ENCODE measurements at places on chromosomes 16 and 17. TPM values are rescaled to one million over a fixed set of nuclear protein-coding genes. Genes with fewer than 3 reads are reported as not detected.

DNA sequence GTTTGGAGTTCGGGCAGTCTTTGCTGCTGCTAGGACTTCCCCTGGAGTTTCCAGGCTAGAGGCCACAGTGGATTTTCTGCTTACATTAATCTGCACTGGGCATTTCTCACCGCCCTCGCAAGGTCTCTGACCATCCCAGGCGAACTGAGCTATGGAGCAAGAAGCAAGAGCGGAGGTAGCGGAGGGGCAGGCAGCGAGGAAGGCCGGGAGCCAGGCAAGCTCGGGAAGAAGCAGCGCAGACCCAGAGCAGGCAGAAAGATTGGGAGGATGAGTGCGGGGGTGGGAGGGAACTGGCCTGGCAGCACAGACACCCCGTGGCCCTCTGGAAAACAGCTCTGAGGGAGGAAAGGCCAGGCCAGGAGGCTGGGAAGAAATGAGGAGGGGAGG lies 3.8 kb downstream of the COTL1 start:
- H3K4me3 ChIP-seq = peak overlapping the region; percentile 99
- H3K27ac ChIP-seq = peak overlapping the region; percentile 78
- peaks cover 4% of the 10 kb centered on the region for H3K27me3 ChIP-seq
- peaks cover 75% of the 10 kb centered on the region for H3K36me3 ChIP-seq
- no peak for DNase-seq

- H3K4me3 ChIP-seq = no peak overlapping the region
- H3K36me3 ChIP-seq = no peaks in the 10 kb centered on the region
- H3K27ac ChIP-seq = no peak overlapping the region
- H3K27me3 ChIP-seq = no peaks in the 10 kb centered on the region
- H3K4me1 ChIP-seq = no peaks in the 10 kb centered on the region
Measured at GRCh38 chr16:13098536-13098935, 197.1 kb downstream of the SHISA9 start.

GRCh38 chr16:10522966-10523365 lies 57.4 kb downstream of the EMP2 start:
- H3K4me3 ChIP-seq = no peak overlapping the region
- H3K27me3 ChIP-seq = peaks cover 2% of the 10 kb centered on the region
- no peak overlapping the region for H3K27ac ChIP-seq
- H3K4me1 ChIP-seq = peaks cover 2% of the 10 kb centered on the region

DNA sequence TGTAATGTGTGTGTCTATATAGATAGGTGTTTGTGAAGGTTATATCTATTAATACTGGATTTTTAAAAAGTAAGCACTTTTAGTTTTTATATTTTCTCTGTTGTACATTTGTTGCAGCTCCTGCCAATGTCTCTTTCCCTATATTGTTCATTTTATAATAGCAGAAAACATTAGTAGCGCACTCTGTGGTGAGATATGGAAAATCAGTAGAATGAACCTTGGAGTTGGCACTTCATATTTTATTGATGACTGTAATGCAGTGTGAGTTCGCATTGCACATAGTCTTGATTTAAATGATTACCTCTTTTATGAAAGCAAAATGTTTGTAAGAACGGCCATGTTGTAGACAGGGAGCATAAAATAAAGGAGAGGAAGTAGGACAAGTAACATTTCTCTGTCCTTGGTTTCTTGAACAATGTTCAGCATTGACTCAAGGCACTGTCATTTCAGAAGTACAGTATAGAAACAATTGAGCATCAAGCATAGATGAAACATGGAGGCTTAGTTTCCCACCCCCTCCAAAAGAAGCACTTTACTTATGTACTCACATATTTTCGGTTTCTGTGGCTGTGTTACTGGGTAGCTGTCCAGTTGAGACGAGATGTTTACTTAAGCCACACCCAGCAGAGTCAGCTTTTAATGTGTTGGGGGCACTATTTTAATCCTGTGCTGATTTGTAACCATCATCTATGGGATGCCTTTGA lies 74.0 kb downstream of the TANC2 start:
- no peaks in the 10 kb centered on the region for H3K36me3 ChIP-seq
- H3K27me3 ChIP-seq = no peaks in the 10 kb centered on the region
- no peak overlapping the region for H3K4me3 ChIP-seq
- peaks cover 12% of the 10 kb centered on the region for H3K4me1 ChIP-seq

Gene TP53TG3F
- not detected for total RNA-seq

- H3K27ac ChIP-seq = peak overlapping the region; percentile 94
- H3K36me3 ChIP-seq = peaks cover 81% of the 10 kb centered on the region
- DNase-seq = no peak
Measured at GRCh38 chr17:31307640-31308039, 6.2 kb downstream of the EVI2B start.

DNA sequence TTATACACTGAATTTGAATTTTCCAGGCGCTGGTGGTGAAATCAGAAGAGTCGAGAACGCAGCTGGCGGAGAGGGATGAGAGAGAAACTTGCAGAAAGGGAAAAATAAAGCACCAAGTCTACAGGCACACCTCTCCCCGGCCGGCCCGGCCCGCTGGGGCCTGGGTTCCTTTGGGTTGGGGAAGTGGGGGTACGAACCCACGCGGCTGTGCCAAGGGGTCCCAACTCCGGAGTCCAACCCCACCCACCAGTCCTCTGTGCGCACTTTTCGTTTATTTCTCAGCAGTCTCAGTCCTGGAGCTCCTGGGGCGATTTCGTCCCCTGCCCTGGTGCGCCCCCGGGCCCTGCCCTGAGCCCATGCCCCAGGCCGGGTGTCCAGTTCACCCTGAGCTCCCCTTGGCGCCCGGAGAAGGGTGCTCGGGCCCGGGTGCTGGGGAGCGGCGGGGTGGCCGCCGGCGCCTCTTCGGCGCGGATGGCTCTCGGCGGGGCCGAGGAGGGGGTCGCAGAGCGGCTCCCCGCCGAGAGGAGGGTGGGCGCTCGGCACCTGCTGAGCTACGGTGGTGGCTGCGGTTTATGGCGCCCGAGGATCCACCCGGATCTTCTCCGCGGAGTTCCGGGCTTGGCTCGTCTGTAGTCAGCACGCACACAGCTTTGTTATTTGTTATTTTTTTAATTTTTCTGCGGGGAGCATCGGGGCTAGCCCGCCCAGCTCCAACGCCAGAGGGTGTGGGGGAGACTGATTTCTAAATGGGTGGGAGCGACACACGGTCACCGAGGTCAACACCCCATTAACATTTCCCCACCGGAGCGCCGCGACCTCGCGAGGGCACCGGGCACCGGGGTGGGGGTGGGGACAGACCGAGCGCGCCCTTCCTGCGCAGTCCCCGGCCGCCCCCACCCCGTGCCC lies 15.7 kb upstream of the CBX8 start:
- peaks cover 26% of the 10 kb centered on the region for H3K4me1 ChIP-seq
- peak overlapping the region; percentile 41 for H3K4me3 ChIP-seq
- H3K27me3 ChIP-seq = peaks cover 63% of the 10 kb centered on the region
- H3K36me3 ChIP-seq = no peaks in the 10 kb centered on the region

Gene METTL16
- total RNA-seq = 27.8 TPM

GRCh38 chr16:63337264-63337663 lies 1301.0 kb upstream of the CDH8 start:
- H3K36me3 ChIP-seq = no peaks in the 10 kb centered on the region
- H3K4me3 ChIP-seq = no peak overlapping the region
- no peak for DNase-seq
- no peaks in the 10 kb centered on the region for H3K4me1 ChIP-seq
- no peak overlapping the region for H3K27ac ChIP-seq
- H3K27me3 ChIP-seq = no peaks in the 10 kb centered on the region

Gene SHBG
- not detected for total RNA-seq

DNA sequence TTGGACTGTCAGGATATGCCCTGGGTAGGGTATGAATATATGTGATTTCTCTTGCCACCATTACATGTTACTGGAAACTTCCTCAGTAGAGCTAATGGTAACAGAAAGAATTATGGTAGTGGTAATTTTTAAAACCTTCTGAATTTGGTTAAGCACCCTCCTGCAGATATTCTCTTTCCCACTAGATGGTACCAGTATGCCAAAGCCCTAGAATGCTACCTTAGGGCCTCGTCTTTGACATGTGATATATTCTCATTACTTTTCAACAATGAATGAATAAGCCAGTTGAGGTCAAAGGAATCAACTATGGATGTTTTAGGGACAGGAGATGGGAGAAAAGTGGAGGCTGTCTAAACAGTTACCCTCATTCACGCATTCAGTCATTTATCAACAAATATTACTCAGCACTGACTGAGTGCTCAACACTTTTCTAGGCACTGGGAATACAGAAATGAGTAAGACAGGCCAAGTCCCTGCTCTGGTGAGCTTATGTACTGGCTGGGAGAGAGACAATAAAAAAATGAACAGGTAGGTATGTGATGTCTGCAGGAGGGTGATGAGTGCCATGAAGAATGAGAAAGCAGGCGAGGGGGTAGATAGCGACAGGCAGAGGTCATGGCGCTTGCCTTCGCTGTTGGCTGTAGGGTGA lies 14.7 kb downstream of the CDH13 start:
- H3K4me3 ChIP-seq = no peak overlapping the region
- DNase-seq = peak; percentile 40
- H3K4me1 ChIP-seq = peaks cover 41% of the 10 kb centered on the region
- peak overlapping the region; percentile 20 for H3K27ac ChIP-seq
- H3K27me3 ChIP-seq = no peaks in the 10 kb centered on the region

Gene NPIPA3
- 1.8 TPM for total RNA-seq

GRCh38 chr17:61144137-61144536 lies 255.5 kb upstream of the TBX2 start:
- no peaks in the 10 kb centered on the region for H3K27me3 ChIP-seq
- H3K27ac ChIP-seq = no peak overlapping the region
- H3K36me3 ChIP-seq = peaks cover 3% of the 10 kb centered on the region
- DNase-seq = no peak

- no peak overlapping the region for H3K27ac ChIP-seq
- peaks cover 11% of the 10 kb centered on the region for H3K27me3 ChIP-seq
Measured at GRCh38 chr16:27118526-27118925, 51.8 kb downstream of the C16orf82 start.

DNA sequence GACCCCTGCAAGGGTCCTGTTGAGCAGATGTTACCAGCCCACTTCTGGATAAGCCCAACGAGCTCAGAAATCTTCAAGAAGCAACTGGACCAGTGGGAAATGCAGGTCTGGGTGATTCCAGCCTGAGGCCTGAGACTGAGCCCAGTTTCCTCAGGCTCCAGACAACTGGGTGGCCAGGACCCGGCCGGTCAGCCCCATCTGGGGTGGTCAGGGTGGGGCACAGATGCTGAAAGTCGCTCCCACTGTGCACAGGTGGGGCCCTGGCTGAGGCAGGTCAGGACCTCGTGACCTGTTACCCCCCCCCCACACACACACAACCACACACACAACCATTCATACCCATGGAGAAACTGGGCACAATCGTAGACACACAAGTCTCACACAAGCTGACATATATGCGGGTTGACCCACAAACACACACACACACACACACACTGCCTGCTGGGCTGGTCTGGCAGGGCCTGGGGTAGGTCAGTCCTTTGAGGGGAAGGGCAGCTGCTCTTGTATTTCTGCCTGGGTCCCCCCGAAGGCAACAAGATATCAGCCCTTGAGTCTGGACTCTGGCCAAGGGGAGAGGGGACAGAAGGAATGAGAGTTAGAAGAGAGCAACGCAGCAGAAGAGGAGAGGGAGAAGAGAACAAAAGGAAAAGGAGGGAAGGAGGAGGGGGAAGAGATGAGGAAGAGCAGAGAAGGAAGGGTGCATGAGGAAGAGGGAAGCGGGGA lies 99.0 kb upstream of the CDH5 start:
- H3K4me3 ChIP-seq = no peak overlapping the region
- H3K4me1 ChIP-seq = peaks cover 3% of the 10 kb centered on the region
- H3K27ac ChIP-seq = no peak overlapping the region
- no peaks in the 10 kb centered on the region for H3K36me3 ChIP-seq
- peaks cover 36% of the 10 kb centered on the region for H3K27me3 ChIP-seq

Gene IKZF3
- 39.8 TPM for total RNA-seq

Gene CALB2
- total RNA-seq = not detected

Gene CDH5
- total RNA-seq = not detected

Gene ANKRD13B
- 12.3 TPM for total RNA-seq

Gene ASGR2
- total RNA-seq = not detected

- DNase-seq = peak; percentile 79
- peaks cover 4% of the 10 kb centered on the region for H3K4me1 ChIP-seq
- H3K36me3 ChIP-seq = no peaks in the 10 kb centered on the region
- H3K27ac ChIP-seq = no peak overlapping the region
- H3K4me3 ChIP-seq = no peak overlapping the region
- H3K27me3 ChIP-seq = peaks cover 2% of the 10 kb centered on the region
Measured at GRCh38 chr16:22077700-22078313, 14.5 kb upstream of the VWA3A start.

Gene PRPF8
- total RNA-seq = 316 TPM

DNA sequence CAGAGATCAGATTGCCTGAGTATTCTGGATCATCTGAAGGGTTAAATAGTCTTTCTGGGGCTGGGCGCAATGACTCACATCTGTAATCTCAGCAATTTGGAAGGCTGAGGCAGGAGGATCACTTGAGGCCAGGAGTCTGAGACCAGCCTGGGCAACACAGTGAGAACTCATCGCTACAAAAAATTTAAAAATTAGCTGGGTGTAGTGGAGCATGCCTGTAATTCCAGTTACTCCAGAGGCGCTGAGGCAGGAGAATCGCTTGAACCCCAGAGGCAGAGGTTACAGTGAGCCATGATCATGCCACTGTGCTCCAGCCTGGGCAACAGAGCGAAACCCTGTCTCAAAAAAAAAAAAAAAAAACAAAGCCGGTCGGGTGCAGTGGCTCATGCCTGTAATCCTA lies 15.7 kb downstream of the MVP start:
- no peak for DNase-seq
- no peaks in the 10 kb centered on the region for H3K27me3 ChIP-seq
- H3K4me1 ChIP-seq = peaks cover 2% of the 10 kb centered on the region
- no peak overlapping the region for H3K4me3 ChIP-seq

DNA sequence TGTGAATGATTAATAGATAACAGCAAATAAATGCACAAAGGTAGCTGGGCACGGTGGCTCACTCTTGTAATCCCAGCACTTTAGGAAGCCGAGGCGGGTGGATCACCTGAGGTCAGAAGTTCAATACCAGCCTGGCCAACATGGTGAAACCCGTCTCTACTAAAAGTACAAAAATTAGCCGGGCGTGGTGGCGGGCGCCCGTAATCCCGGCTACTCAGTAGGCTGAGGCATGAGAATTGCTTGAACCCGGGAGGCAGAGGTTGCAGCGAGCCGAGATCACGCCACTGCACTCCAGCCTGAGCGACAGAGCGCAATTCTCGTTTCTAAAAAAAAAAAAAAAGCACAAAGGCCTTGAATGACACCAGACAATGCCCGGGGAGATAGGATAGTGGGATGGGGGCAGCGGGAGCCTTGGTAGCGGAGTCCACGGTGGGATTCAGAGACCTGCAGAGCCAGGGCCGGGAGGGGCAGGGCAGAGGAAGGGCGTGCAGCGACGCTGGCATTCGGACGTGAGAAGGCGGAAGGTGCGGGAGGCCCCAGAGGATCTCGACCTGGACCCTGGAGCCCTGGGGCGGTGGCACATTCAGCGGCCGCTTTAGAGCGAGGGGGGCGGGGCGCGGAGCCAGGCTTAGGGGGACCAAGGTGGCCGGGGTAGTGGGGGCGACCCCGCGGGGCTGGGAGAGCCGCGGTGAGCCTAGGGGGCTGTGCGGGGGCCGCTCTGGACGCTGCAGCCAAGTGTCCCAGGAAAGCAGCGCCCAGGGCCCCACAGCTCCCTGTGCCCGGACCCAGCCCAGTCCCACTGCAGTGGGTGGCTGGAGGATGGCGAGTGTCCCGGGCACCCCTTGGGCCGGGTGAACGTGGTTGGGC lies 999 bp upstream of the FLYWCH2 start:
- no peaks in the 10 kb centered on the region for H3K36me3 ChIP-seq
- peak; percentile 33 for DNase-seq
- peak overlapping the region; percentile 93 for H3K27ac ChIP-seq
- H3K27me3 ChIP-seq = peaks cover 3% of the 10 kb centered on the region
- H3K4me1 ChIP-seq = peaks cover 14% of the 10 kb centered on the region

GRCh38 chr16:81041696-81042095 lies 6.1 kb downstream of the ATMIN start:
- H3K36me3 ChIP-seq = peaks cover 57% of the 10 kb centered on the region
- H3K27ac ChIP-seq = no peak overlapping the region
- no peaks in the 10 kb centered on the region for H3K27me3 ChIP-seq
- H3K4me1 ChIP-seq = peaks cover 20% of the 10 kb centered on the region

Gene PHB1
- total RNA-seq = 153 TPM

Gene ATP2A1
- 2.7 TPM for total RNA-seq
